ENCODE measurements at places on chromosomes 1 and 21.

DNA sequence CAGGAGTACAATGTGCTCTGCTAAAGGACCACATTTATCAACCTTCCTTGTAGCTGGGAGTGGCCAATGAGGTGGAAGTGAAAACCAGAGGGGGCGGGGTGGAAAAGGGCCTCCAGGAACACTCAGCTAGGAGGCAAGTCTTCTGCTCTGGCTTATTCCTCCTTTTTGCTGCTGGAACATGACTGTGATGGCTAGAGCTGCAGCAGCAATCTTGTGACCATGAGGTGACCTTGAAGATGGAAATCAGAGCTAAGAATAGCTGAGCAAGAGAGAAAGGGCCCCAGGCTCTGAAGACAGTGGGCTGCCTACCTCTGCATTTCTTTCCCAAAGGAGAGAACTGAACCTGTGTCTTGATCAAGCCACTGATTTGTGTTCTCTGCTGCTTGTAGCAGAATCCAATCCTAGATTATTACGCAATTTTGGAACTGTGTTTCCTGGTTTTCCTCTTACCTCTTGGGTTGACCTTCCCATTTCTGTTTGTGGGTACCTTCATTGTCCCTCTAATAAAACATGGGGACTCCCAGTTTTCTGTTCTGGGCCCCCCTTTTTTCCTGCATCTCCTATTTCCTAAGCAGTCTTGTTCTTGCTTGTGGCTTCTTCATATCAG lies 36.4 kb upstream of the WNT4 start:
- DNase-seq: no peak

DNA sequence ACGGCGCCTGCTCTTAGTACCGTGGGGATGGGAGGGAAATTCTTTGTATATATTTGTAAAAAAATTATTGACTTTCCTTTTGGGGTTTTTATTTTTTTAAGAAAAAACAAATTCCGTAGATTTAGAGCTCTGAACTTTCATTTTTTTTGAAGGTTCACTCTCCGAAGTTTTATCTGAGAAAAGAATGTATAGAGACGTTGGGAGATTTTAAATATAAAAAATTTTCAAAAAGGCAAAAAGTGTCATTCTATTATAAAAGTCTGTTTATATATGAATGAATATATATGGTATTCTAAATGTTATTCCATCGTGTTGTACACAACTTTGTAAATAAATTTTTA lies 2.4 kb downstream of the FOXD3 start:
- no peak for DNase-seq

GRCh38 chr1:173113015-173113741 lies 62.4 kb upstream of the TNFSF18 start:
- DNase-seq: no peak

GRCh38 chr1:29991025-29991424 lies 732.4 kb downstream of the MATN1 start:
- no peak for DNase-seq

DNA sequence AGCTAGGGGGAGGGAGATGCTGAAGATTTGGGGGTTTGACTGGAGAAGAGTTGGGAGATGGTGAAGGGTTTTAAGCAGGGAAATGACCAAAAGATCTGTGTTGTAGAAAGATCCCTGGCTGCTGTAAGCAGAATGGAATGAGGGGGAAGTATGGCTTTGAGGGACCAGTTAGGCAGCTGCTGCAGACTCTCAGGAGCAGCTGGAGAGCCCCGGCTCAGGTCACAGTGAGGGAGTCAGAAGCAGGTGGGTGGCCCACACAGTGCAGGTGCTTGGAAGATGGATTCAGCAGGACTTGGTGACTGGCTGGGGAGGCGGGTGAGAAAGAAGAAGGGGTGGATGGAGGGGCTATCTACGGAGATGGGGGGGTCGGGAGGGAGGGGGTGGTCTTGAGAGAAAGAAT lies 35.7 kb downstream of the EDN2 start:
- DNase-seq: no peak

DNA sequence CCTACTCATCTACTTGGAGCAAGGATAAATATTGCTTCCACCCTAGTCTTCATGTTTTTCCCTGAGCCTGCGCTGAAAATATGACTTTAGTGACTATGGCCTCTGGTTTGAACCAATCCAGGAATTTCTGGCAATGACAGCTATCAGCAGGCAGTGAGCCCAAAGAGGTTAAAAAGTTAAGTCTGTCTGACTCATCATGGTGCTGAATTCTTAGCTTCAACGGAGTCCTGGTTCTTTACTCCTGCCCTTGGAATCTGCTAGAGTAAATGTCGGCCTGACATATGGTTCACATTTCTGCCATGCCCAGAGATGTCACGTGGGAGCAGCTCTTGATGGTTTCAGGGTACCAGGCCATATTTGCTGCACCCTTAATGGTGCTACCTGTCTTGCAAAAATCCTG lies 351.6 kb upstream of the PLXNA2 start:
- no peak for DNase-seq

GRCh38 chr1:225981714-225982113 lies 17.4 kb downstream of the SDE2 start:
- no peak for DNase-seq

- no peak for DNase-seq
Observed at GRCh38 chr1:198125995-198126735, 30.6 kb upstream of the NEK7 start.

GRCh38 chr1:22362626-22363402 lies 88.8 kb upstream of the ZBTB40 start:
- DNase-seq: no peak

Data from GM12892 (cell line).